Ecto neural progenitor cell (in vitro differentiated cells): ENCODE measurements at places on chromosomes 7 and 10.
A peak's percentile ranks its signal among the peaks of the same experiment; 100 is the strongest.

DNA sequence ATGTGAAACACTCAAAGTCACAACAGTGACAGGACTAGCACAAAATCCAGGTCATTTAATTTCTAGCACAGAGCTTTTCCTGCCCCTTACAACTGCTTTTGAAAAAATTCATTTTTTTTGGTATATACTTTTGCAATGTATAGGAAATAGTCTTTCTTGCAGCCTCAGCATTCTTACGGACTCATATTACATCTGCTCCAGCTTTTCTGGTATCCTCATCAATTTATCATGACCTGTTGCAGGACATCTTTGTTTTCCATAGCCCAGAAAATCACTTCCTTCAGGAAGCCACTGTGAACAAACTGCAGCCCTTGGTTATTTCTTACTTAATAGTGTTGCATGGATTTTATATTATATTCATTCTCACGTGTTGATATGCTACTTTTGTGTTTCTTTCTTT, 347.9 kb upstream of the MTPN start:
- DNase-seq: no peak

GRCh38 chr7:25664593-25664992, 436.3 kb upstream of the NPVF start:
- no peak for DNase-seq

GRCh38 chr10:123398180-123398591, 244.0 kb downstream of the BUB3 start:
- no peak for DNase-seq

DNA sequence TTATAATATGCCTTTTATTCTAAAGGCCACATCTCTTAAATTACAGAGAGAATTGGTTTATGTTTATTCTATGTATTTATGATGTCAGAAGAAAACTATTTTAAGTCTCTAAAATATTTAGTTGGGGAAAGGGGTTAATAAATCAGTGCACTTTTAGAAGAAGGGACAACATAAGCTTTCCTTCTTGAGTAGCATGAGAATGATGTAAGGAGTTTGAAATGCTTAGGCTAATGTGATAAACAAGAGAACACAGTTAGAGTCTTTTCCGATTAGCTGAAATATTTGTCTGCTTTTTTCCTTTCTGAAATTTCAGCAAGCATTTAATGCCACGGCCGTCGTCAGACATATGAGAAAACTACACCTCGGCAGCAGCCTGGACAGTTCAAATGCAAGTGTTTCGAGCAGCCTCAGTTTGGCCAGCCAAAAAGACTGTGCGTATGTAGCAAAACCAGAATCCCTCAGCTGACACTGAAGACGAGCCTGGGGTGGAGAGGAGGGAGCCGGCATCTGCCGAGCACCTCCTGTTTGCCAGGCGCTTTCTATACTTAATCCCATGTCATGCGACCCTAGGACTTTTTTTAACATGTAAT, 176.2 kb downstream of the CCDC3 start:
- no peak for DNase-seq

DNA sequence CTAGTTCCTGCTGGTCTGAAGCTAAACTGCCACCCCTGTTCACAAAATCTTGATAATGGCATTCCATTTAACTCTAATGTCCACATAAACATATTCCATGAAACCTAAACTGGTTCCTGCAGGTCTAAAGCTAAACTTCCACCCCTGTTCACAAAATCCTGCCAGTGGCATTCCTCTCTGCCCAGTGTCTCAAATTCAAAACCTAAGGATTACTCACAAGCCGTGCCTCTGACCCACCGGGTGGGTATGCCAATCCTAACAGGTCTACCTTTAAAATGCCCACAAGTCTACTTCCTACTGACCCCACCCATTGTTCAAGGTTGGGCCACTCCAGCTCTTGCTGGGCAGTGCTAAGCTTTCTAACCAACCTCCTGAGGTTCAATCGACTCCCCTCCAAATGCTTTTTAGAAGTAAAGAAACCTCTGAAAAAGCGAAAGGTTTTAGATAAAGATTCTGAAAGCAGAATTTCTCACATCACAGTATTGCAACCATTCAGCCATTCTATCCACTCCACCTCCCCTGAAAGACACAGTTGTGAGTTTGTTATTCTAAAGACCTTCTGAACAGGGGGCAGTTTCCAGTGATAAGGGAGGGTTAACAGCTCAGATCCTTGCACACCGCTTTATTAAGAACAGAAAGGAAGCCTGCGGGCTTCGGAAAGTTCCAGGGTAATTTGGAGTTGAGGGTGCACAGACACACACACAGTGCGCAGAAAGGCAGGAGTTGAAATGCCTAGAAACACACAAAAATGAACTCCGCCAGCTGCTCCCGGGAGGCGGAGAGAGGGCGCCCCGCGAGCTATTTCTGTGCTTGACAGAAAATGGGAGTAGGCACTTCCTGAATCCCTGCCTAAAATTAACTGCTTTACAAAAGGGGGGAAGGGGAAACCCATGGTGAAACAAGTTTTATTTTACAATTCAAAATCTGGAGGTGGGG, 87.7 kb downstream of the TNS3 start:
- DNase-seq: no peak

GRCh38 chr10:122117475-122117874, 128.5 kb downstream of the TACC2 start:
- no peak for DNase-seq

GRCh38 chr7:104960741-104961448, 53.1 kb upstream of the KMT2E start:
- no peak for DNase-seq

DNA sequence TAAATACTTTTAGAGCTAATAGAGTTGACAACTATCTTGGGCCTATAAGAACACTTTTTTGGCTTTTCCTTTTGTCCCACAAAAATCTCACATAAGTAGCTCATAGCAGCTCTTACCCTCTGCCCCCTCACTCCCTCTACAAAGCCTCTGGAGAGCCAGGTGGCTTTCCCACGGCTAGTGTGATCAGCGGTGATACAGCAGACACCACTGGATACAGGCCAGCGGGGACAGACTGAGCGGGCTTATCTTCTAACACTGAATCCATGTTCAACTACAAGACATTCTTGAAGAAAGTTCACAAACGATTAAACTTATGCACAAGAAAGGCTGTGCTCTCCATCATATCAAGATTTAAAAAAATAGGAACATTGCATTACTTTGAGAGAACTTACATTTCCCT, 377.2 kb downstream of the PARD3 start:
- no peak for DNase-seq

GRCh38 chr7:124444696-124445480, 320.7 kb downstream of the GPR37 start:
- DNase-seq: no peak

DNA sequence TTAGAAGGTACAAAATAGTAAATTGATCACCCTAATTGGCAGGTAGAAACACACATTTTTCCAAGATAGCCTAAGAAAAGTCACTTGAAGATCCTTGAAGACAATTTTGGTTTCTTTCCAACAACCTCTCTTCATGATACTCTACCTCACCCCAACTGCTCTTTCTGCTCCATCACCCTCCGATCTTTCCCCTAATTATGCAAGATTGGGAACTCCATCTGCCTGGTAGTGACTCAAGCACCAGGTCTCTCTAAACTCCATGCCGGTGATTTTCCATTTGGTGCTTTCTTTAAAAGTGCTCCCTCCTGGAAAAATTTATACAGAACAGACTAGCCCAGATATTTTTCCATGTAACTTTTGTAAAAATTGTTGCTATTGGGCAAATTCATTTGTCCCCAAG, 1.1 kb upstream of the AKR1B1 start:
- no peak for DNase-seq

GRCh38 chr10:32388258-32389027, 41.5 kb upstream of the EPC1 start:
- no peak for DNase-seq

DNA sequence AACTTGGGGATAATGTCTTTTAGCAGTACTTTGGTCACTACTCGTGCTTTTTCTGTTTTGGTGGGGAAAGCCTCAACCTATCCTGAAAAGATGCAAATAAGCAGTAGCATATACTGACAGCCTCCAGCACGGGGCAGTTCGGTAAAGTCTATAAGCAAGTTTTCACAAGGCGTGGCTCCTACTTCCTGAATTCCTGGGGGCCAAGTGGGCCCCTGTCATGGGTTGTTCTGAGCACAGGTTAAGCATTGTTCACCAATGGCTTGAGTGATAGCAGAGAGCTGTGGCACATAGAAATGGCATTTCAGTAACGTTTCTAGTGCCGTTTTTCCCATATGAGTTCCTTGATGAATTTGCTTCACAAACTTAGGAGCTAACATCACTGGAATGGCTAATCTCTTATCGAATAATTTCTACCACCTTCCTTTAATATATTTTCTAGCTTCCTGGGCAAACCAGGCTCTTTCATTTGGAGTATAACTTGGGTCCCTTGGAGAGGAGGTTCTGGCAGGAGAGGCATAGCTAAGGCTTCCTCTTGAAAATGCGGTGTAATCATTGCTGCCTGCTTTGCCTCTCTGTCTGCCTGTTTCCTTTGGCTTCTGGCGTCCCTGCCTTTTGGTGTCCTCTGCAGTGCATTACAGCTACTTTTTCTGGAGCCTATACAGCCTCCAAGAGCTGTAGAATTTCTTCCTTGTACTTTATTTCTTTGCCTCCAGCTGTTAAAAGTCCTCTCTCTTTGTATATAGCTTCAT, 11.7 kb upstream of the ZNF239 start:
- no peak for DNase-seq

DNA sequence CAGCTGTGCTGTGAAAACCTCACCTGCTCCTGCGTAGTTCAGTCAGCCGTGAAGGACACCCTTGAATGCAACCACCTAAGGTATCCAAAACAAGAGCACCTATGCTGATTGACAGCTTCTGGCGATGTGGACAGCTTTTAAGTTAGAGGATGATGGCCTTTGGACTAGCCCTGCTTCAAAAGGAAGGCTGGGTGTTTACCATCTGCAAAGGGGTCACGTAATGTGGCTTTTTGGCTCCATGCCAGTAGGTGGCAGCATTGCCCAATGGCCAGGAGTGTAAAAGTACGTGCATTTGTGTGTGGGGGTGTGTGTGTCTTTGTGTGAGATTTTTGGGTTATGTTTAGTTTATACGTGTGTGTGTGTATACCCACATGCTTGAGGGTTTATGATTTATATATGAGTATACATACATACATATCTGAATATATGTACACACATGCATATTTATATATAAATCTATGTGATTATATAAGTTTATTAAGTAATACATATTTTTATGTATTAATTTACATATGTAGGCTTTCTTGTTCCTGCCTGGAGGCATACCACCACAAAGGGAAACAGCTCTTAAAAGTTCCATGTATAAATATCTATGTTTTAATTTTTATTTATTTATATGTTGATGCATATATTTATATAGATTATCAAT, 236.3 kb upstream of the ANKRD30A start:
- peak; percentile 57 for DNase-seq

DNA sequence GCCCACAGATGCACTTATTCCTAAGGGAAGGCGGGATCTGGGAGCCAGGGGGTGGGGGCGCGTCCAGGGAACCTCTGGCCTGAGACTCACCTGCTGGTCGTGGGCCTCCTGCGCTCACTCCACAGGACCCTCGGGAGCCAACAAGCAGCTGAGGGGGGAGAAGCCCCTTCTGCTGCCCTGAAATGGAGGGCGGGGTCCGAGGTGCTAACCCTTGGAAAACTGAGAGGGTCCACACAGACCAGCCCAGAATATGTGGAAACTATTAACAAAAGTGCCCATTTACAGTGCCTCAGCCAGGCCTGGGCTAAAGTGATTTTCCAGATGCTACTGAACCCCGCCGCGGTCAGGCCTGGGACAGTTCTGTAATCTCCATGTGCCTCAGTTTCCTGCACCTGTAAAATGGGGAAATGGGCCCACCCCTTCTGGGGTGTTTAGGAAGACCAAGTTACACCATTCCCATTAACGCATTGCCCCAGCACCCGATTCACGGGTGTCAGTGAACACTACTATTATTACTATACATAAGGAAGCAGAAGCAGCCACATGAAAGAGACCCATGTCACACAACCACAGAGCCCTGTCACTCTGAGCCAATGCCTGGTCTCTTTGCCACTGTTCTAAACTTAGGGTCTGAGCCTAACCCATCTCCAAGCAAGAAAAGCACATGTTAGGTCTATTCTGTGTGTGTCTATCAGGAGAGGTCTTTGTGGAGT, 630 bp upstream of the VSTM4 start:
- DNase-seq: peak; percentile 41

GRCh38 chr7:80449836-80450235, 62.0 kb downstream of the GNAT3 start:
- DNase-seq: no peak

DNA sequence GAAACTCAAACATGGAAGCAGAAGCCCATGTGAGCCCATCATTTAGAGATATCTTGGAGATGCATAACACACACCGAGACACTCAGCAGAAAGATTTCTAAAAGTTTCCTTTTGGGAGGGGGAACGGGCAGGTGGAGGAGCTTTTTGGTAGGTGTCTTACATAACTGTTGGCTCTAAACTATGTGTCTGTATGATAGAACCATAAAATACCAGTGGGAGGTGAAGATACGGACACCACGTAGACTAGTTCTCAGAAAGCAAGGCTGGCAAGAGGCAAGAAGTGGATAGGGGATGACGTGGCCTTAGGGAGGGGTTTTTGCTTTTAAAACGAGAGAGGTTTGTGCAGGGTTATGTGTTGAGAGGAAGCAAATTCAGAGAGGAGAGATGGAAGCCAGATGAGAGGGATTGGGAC, 36.5 kb downstream of the IL15RA start:
- no peak for DNase-seq

GRCh38 chr7:29131678-29132077, 14.7 kb downstream of the CPVL start:
- no peak for DNase-seq
